Spleen (tissue), 13 donors: ENCODE measurements at places on chromosomes 6 and 20.

DNA sequence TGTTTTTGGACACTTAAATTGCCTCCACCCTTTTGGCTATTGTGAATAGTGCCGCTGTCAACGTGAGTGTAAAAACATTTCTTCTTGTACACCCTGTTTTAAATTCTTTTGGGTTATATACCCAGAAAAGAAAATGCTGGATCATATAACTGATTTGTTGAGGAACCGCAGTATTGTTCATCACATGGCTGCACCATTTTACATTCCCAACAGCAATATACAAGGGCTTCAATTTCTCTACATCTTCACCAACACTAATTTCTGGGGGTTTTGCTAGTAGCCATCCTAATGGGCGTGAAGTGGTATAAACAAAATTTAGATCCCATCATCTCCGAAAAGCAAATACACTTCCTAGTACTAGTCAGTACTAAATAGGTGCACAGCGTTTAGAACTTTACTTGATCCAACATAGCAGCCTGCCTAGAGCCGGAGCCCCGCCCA, 579 bp upstream of the BPHL start:
- DNase-seq, result no peak

- DNase-seq, result no peak
Measured at GRCh38 chr6:105459049-105459448, 56.2 kb upstream of the PREP start.

DNA sequence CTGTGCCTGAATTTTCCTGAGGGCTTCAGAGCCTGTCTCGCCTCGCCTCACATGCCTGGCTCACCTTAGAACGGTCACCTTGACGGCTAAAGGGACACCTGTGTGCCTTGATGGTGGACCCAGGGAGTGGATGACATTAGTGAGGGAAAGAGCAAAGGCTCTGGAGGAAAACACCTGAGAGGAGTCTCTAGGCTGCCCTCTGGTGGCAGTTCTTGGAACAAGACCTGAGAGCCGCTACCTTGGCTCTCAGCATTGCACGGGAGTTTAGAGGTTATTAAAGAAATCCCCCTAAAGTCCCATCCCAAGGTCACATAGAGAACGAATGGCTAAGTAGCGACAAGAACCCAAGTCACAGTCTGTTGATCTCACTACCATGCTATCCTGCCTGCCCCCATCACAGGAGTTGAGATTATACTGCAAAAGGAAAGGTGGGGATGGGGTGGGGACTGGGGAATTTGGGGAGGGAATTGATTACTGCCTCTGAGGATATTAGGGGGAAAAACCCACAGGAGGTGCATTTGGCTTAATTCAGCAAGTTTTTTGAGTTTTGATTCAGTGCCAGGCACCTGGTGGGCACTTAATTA, 7.9 kb upstream of the CDSN start:
- peak; percentile 82 for DNase-seq

DNA sequence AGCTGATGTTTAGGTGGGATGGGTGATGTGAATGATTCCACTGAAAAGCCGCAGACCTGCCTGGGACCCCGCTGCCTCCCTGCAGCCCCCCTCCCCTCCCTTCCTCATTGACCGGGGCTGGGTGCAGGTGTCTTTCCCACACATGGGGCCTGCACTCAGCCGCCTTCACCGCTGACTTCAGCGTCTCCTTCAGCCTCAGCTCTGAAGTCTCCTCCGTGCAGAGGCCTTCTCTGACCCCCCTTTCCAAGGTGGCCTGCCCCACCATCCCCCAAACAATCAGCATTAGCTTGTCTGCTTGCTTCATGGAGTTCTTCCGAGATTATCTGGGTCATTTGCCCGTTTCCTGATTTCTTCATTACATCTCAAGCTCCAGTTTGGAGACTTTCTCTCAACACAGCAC, 140.7 kb downstream of the SMOC2 start:
- DNase-seq, result no peak
